ENCODE measurements at places on chromosomes 2 and 18.

DNA sequence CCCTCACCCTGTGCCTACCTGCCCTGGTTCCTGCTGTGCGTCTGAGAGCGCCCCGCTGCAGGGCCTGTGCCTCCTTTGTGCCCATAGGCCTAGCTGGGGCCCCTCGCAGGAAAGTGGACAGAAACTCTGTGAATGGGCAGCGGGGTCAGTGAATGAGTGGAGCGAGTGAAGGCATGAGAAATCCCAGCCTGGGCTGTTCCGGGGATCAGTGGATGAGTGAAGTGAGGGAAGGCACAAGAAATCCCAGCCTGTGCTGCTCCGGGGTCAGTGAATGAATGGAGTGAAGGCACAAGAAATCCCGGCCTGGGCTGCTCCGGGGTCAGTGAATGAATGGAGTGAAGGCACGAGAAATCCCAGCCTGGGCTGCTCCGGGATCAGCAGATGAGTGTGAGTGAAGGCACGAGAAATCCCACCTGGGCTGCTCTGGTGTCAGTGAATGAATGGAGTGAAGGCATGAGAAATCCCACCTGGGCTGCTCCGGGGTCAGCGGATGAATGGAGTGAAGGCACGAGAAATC, 2.0 kb downstream of the COLEC11 start:
- DNase-seq = no peak

DNA sequence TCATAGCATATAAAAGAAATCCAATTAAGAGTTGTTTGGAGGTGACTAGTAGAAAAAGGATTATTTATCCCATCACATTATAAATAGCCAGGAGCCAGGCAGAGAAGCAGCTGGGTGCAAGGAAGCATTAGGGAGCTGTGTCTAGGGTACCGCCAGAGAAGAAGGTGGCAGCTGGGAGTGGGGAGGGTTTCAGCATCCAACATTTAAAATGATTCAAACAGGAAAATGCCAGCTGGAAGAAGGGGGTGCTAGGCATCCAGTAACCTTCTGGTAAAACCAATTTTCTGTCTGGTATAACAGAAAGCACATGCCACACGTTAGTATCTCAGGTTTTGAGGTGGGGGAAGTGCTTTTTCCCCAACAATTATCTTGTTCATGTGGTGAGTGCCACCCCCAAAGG, 452.4 kb downstream of the ZEB2 start:
- no peak for DNase-seq

- DNase-seq = no peak
Measured at GRCh38 chr2:197891897-197892442, 87.6 kb downstream of the PLCL1 start.

GRCh38 chr2:178101321-178102079, 10.7 kb upstream of the RBM45 start:
- no peak for DNase-seq

GRCh38 chr2:21231985-21232384, 108.2 kb downstream of the TDRD15 start:
- no peak for DNase-seq

GRCh38 chr2:186959486-186959885, 110.5 kb upstream of the ZSWIM2 start:
- no peak for DNase-seq

DNA sequence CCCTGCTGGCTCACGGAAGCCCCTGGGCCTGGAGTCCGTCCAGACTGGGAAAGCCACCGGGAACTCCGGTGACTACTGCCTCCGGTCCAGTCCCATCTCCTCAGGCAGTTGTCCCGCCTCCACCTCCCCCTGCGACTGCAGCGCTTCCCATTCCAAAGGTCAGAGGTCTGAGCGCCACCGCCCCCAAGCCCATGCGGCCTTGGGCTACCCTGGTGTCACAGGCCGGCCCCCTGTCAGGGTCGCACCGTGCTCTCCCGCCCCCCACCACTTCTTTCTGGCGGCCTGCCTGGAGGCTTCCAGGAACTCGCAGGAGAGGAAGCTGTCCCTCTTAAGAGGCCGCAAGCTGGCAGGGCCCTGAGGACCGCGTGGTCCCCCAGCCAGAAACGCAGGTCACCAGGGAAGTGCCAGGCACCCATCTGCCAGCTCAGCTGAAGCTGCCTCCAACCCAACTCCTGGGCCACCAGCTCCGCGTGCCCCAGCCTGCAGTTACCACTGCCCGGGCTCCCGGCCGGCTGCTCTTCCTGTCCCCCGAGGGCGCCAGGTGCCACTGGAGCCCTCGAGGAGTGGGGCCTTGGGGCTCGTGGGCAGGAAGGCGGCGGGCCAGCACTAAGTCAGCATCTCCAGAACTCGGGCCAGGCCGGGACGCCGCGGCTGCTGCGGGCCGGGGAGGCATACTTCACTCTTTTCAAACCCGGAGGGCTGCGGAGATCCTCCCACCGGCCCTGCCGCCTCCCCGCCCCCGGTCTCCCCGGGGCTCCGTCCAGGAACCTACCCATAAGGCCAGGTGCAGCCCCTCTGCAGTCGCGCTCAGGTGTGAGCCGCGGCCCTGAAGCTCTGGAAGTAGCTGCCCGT, 83.3 kb upstream of the POMC start:
- peak; percentile 78 for DNase-seq

DNA sequence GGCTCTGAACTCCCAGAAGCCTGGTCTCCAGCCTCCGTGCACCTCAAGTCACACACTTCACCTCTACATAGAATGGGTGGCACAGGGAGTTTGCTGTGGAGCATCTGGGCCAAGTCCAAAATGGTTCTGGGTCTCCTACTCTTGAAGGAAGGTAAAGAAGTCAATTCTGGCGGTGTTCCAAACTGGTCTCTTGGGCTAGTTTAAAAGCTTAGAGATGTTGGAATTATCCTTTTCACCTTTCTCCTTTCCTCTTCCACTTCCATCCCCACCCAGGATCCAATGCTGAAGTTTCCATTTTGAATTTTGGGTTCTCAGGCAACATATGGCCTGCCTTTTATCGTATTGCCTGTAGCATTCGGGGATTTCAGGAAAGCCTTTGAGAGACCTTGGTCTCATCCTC, 325.2 kb downstream of the PDE11A start:
- DNase-seq = no peak

DNA sequence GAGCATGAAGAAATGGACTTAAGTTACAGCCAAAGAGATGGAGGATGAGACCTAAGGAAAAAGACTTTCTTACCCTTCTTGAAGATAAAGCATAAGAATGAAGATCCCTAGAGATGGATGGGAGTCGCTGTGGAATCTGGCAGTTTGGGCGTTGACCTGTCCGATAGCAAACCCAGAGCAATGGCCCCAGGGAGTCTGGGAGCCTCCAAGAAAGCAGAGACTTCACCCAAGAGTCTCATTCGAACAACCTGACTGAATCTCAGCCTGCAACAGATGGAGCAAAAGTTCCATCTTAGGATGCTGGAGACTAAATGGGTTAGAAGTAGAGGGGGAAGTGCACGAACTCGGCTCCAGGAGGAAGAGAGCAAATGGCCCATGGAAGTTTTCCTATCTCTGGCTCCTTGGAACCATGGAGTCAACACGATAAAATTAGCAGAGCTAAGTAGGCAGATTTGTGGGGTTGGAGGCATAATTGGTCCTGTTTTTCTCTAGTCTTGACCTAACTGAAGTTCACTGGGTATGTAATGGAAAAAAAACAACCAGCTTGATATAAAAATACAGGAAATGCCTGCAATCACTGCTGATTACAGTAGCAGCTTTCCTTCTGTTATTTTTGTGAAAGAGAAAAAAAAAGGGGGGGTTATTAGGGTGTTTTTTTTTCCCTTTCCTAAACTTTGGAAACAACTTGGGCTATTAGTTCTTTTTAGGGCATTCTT, 178.4 kb upstream of the EPAS1 start:
- DNase-seq = no peak

GRCh38 chr2:190783513-190784263, 96.9 kb upstream of the GLS start:
- DNase-seq = no peak

DNA sequence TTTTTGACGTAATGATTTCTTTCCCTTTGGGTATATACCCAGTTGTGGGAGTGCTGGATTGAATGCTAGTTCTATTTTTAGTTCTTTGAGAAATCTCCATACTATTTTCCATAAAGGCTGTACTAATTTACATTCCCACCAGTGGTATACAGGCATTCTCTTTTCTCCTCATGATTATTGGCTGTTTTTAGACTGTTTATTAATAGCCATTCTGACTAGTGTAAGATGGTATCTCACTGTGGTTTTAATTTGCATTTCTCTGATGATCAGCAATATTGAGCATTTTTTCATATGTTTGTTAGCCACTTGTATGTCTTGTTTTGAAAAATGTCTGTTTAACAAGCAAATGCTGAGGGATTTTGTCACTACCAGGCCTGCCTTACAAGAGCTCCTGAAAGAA, 9.2 kb upstream of the CD28 start:
- DNase-seq = no peak

GRCh38 chr2:88018909-88019308, 2.6 kb upstream of the RNU2-63P start:
- no peak for DNase-seq

- DNase-seq = peak; percentile 48
Measured at GRCh38 chr2:68832233-68832869, 38.8 kb downstream of the BMP10 start.

GRCh38 chr2:241695651-241696050, 6.2 kb upstream of the ING5 start:
- DNase-seq = no peak

- DNase-seq = no peak
Measured at GRCh38 chr2:196598412-196598811, 41.1 kb upstream of the CCDC150 start.

- no peak for DNase-seq
Measured at GRCh38 chr2:155157711-155158110, 459.2 kb downstream of the KCNJ3 start.

- no peak for DNase-seq
Measured at GRCh38 chr2:154908327-154908726, 209.8 kb downstream of the KCNJ3 start.

- no peak for DNase-seq
Measured at GRCh38 chr18:49814147-49814499, 790 bp upstream of the ACAA2 start.

DNA sequence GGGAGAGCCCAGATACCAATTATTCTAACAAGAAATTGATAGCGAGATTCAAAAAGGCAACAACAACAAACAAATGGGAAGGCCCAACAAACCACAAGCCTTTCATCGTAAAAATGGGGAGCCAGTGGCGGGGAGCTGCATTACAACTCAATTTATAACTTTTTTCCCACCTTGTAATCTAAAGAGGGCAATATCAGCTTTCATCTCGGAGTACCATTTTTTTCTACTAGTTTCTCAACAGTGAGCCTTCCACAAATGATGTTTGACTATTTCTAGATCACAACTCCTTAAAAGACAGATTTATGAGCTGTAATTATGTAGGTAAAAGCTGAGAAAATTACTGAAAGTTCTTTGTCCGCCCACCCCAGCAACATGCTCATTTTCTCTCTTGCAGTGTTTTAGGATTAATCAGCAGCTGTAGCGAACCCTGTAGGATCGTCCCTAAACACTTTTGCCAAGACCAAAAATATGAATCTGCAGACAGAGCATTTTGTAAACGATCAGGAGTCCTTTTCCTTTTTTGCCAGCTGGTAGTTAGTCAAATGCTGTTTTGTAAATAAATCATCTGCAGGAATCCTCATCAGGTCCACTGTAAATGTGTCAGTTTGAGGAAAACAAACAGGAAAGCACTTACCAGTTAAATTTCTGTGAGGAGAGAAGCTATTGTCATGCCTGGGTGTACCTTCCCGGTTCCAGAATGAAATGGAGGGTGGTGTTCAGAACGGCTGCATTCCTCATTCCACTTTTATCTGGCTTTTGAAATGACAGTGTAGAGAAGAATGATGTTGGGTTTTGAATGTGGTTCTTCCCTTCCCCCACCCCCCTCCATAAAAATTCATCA, 53.2 kb downstream of the EEF1B2 start:
- no peak for DNase-seq

DNA sequence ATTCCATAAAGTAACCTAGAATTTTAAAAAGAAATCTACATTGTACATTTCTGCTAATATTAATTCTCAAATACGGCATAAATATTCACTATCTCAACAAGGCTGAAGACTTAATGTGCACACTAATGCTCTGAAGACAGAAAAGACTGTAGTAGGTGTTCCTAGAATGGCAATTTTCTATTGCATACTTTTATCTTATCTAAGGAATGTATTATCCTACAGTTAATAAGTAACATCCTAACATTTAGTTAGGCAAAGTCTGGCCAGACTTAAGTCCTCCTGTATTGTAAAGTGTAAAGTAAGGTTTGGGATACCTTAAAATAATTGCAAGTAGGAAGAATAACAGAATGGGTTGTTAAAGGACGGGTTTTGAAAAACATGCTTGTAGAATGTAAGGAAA, 42.2 kb downstream of the CHST9 start:
- DNase-seq = no peak

DNA sequence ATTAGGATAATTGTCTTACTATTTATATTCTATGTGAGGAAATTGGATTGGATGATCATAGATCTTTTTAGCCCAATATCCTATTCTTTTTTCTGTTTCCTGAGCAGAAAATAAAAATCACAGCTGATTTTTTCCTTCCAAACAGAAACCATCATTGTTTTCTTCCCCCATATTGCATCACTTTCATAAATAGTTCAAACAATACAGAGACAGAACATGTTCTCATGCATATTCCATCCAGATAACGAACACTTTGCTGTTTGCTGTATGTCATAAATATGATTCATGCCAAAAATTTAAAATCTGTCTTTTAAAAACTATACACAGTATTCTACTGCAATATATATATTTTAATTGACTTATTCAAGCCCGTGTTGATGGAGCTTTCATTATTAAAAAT, 22.0 kb upstream of the RALBP1 start:
- no peak for DNase-seq

GRCh38 chr2:85770786-85771409, 17.1 kb downstream of the ATOH8 start:
- peak; percentile 11 for DNase-seq

- DNase-seq = no peak
Measured at GRCh38 chr2:228367356-228367755, 185.9 kb upstream of the SPHKAP start.

DNA sequence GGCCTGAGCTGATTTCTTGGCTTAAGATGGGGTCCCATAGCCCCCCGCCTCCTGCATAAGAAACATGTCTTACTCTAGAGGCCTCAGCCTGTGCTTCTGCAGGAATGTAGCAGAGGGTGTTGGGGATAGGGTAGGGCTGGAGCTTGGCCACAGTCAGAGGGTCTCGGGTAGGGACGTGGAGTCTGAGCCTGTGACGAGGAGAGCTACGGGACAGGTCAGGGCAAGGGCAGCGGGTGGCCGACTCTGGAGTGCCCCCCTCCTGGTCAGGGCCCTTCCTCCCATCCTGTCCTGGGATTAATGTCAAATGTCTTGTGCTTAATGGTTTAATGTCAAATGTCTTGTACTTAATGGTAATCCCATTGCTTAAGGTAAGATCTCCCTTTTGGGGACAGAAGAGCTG, 130.4 kb downstream of the GLI2 start:
- peak; percentile 18 for DNase-seq

DNA sequence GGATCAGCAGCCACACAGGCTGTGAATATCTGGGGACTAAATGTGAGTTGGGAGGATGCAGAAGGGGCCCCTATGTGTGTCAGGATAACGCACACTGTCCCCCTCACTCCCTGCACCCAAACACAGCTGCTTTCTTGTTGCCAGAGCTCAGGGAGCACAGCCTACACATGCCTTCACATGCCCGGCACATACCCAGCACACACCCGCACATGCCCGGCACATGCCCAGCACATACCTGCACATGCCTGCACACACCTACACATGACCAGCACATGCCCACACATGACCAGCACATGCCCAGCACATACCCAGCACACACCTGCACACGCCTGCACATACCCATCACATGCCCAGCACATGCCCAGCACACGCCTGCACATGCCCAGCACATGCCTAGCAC, 75.6 kb downstream of the TPO start:
- no peak for DNase-seq

- no peak for DNase-seq
Measured at GRCh38 chr2:164888592-164888991, 47.0 kb upstream of the COBLL1 start.

GRCh38 chr2:11862049-11862448, 115.6 kb downstream of the LPIN1 start:
- no peak for DNase-seq
